Right atrium auricular region (tissue), 2 donors: ENCODE measurements at places on chromosomes 7 and 10. TPM values are rescaled to one million over a fixed set of nuclear protein-coding genes. Genes with fewer than 3 reads are reported as not detected.

Gene DPP6
- 0.85 TPM for total RNA-seq

Gene PON3
- total RNA-seq = not detected

Gene RTKN2
- total RNA-seq = 0.15 TPM

Gene ZNF212
- total RNA-seq = 3.0 TPM

Gene LIPM
- total RNA-seq = 0.67 TPM

Gene ZNF804B
- total RNA-seq = 0.26 TPM

Gene ADARB2
- 0.33 TPM for total RNA-seq

Gene HOXA3
- 0.30 TPM for total RNA-seq

Gene NME8
- not detected for total RNA-seq

Gene AOAH
- 2.5 TPM for total RNA-seq

Gene ZFYVE27
- total RNA-seq = 16.1 TPM

Gene IL6
- total RNA-seq = 19.8 TPM

Gene ASIC3
- 1.2 TPM for total RNA-seq

Gene ITIH5
- 3.1 TPM for total RNA-seq

Gene AGMO
- total RNA-seq = 0.48 TPM

Gene COL28A1
- total RNA-seq = 2.3 TPM

Gene SEMA3C
- total RNA-seq = 58.3 TPM

Gene PLAU
- total RNA-seq = 4.6 TPM

Gene MYL10
- not detected for total RNA-seq

Gene SRRT
- total RNA-seq = 33.4 TPM

Gene WDR86
- 0.33 TPM for total RNA-seq

Gene TAS2R41
- not detected for total RNA-seq

Gene MALSU1
- total RNA-seq = 82.5 TPM

Gene RAMP3
- total RNA-seq = 62.0 TPM

Gene PLEKHS1
- total RNA-seq = not detected

Gene GSTK1
- total RNA-seq = 270 TPM

Gene VAX1
- not detected for total RNA-seq

Gene ZPBP
- total RNA-seq = not detected

Gene TMEM236
- total RNA-seq = 0.90 TPM

Gene SUGCT
- total RNA-seq = 5.4 TPM

Gene MYH16
- total RNA-seq = not detected

Gene LLCFC1
- total RNA-seq = not detected

Gene IKZF1
- total RNA-seq = 1.7 TPM

Gene BICC1
- total RNA-seq = 8.3 TPM

Gene CDHR1
- 1.6 TPM for total RNA-seq

Gene NODAL
- not detected for total RNA-seq

Gene PARP12
- 8.5 TPM for total RNA-seq

Gene OGDH
- 390 TPM for total RNA-seq

Gene WEE2
- not detected for total RNA-seq

Gene CPN1
- total RNA-seq = not detected

Gene PITX3
- total RNA-seq = 0.96 TPM

Gene ASZ1
- not detected for total RNA-seq

Gene GPR15LG
- not detected for total RNA-seq

Gene UBN2
- total RNA-seq = 7.9 TPM

Gene PSTK
- total RNA-seq = 3.0 TPM

Gene UCMA
- not detected for total RNA-seq

Gene ZNF518A
- total RNA-seq = 6.2 TPM

Gene SPDYE11
- total RNA-seq = not detected

Gene GNAI1
- total RNA-seq = 11.5 TPM

Gene GARIN1A
- 0.63 TPM for total RNA-seq

Gene DGKI
- total RNA-seq = 4.4 TPM

Gene ZNF786
- total RNA-seq = 3.1 TPM

Gene CDK1
- 3.6 TPM for total RNA-seq

Gene GATA3
- 0.52 TPM for total RNA-seq

Gene XRCC2
- total RNA-seq = 0.20 TPM

Gene NPTX2
- total RNA-seq = 6.7 TPM
